ENCODE measurements at places on chromosomes 11 and 22. TPM values are rescaled to one million over a fixed set of nuclear protein-coding genes. Genes with fewer than 3 reads are reported as not detected.

- DNase-seq = no peak
Observed at GRCh38 chr22:36606114-36606513, 77.1 kb upstream of the EIF3D start.

DNA sequence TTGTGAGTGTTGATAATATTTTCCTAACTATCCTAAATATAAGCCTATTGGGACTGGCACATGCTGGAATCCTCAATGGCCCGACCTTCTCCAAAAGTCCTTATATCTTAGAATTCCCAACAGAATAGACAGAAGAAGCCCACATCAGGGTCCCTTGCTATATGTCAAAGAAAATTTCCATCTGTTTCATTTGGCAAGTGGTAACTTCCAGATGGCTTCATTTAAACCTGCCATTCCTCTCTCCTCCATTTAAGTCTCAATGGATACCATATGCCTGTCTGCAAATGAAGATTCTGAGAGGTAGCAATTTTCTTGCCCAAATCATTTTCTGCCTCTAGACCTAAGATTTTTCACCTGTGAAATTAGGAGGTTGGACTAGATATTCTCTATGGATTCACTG lies 73.1 kb upstream of the KCNA4 start:
- DNase-seq = no peak

DNA sequence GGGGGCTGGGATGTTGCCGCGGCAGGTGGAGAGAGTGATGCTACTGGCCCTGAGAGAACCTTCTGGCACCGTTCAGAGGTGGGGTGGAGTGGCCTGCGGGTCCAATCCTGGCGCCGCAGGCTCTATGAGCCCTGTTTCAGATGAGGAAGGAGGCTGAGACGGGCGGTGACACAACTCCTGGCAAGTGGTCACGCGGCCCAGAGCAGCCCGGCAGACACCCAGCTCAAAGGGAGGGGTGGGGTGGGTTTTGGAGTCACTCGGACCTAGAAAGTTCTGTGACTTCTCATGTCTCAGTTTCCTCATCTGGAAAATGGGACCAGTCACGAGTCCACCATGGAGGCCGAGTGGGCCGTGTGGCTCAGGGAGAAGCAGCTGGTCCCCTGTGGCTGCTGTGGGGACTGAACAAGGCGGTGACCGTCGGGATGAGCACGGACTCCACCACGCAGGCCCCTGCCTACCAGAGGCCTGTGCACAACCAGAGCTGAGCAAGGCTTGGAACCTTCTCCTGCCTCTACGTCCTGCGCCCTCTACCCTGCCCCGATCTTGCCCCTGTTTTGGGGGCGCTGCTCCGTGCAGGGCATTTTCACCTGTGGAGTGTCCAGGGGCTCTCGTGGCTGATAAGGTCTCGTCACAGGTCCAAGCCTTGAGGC lies 3.7 kb downstream of the TSPO start:
- DNase-seq = no peak

DNA sequence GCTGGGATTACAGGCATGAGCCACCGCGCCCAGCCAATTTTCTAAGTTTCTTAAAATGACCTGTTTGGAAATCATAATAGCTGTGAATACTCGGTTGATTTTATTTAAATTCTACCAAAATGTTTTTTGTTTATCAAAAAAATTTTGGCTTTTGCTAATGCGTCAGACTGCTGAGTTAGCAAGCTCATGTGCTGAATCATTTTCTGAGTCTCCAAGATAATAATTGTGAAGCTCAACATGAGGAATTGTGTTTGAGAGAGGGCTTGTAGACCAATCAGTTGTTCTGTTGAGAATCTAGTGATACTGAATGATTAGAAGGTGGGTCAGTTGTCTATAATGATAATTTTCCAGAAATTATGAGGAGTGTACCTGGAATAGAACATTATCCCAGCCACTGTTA lies 15.9 kb downstream of the RNF214 start:
- DNase-seq = no peak

FOSL1 gene
- 67.3 TPM for total RNA-seq

LMO1 gene
- total RNA-seq = not detected
